ENCODE measurements at places on chromosomes 2 and 18.
A peak's percentile ranks its signal among the peaks of the same experiment; 100 is the strongest.

- DNase-seq: no peak
These were observed 500.5 kb upstream of the RAB6C start for GRCh38 chr2:129478902-129479517.

DNA sequence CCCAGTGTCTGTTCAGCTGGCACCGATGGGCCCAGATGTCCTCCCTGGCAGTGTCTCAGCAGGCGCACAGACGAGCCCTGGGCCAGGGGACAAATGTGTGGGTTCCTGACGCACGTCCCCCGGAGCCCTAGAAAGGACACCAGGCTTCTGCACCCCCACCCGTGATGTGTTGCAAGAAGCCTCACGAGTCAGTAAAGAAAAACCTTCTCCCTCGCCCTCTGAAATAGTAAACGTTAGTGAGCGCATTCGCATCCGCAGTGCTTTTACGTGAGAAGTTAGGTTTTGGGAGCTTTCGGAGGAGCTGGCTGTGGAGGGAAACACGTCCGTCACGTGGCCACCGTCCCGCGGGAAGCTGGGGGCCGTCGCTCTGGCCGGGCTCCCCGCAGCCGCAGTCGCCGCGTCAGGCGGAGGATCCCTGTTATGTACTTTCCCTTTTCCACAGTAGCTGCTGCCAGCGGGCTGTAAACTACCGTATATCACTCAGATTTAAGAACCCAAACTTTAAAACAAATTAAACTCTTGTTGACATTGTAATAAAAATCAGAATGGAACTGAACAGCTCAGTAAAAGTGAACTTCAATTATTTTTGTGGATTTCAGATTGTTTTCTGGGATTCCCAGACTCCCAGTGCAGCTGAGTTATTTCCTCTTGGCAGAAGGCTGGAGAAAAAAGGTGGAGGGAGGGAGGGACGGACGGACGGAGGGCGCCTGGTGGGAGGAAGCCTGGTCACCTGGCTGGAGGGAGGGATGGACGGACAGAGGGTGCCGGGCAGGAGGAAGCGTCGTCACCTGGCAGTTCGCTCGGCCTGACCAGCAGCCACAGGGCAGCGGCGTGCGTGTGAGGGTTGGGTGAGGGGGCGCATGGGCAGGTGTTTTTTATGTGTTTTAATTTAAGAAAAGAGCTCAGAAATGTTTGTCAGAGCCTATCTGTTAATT is 112.1 kb downstream of the NFATC1 start:
- DNase-seq: no peak

DNA sequence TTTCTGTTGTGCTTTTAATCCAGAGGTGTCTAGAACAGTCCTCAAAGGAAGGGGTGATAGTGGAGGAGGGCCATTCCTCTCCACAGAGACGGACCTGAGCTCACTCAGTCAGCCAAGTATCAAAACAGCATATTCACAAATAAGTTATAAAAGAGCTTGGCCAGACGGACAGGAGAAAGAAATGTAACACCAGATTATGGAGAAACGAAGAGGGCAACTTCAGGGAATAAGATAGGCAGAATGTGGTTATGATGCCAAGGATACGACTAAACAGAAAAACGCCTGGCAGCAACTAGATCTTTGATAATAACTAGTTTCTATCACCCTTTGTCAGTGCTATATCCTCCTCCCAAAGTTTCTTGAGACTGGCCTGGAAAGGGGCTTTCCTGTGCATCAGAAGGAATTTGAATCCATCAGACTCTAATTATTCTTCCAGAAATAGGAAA is 42.5 kb downstream of the MAP4K3 start:
- DNase-seq: no peak

DNA sequence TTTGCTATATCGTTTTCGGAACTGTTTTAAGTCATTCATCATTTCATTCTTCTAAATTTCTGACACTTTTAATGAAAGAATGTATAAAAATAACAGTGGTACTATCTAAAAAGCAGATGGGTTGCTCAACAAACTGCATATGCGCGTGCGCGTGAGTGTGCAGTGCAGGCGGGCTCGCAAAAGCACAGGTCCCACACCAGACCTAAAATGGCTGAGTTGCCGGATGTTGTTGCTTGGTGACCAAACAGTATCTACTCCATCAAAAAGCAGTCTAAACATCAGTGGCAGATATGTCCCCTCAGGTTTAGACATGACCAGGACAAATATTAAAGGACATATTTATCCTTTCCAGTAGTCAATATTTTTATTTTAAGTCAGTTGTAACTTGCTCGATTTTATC is 5.1 kb downstream of the NOL4 start:
- DNase-seq: no peak

GRCh38 chr2:171281110-171281509 is 120.4 kb upstream of the TLK1 start:
- DNase-seq: no peak

DNA sequence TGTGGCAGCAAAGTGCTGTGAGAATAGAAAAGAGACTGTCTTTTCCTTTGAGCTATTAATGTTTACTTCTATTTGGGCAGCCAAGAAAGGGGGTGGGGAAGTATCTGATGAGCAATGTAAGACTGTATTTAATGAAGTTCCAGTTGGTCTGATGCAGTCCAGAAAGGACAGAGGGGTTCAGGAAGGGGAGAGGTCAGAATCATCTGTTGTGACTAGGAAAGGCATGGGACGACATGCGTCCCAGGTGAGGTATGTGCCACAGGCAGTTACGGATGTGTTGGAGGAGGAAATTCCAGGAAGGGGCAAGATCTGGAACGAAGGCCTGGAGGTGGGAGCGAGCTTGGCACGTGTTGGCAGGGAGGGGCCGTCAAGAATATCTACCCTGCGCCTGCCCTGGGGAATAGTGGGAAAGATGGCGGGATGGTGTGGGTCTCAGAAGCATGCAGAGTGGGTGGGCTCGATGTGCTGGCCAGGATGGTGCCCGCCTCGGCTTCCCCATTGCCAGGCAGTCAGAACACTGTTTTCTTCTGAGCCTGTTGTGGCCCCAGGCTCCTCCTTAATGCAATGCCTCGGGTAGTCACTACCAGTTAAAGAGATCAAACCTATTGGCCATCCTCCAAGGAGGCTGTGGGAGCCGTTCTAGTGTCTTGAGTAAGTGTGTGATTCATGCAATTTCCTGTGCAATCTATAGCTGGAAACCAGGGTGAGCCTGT is 57.8 kb upstream of the TXNDC2 start:
- DNase-seq: no peak

DNA sequence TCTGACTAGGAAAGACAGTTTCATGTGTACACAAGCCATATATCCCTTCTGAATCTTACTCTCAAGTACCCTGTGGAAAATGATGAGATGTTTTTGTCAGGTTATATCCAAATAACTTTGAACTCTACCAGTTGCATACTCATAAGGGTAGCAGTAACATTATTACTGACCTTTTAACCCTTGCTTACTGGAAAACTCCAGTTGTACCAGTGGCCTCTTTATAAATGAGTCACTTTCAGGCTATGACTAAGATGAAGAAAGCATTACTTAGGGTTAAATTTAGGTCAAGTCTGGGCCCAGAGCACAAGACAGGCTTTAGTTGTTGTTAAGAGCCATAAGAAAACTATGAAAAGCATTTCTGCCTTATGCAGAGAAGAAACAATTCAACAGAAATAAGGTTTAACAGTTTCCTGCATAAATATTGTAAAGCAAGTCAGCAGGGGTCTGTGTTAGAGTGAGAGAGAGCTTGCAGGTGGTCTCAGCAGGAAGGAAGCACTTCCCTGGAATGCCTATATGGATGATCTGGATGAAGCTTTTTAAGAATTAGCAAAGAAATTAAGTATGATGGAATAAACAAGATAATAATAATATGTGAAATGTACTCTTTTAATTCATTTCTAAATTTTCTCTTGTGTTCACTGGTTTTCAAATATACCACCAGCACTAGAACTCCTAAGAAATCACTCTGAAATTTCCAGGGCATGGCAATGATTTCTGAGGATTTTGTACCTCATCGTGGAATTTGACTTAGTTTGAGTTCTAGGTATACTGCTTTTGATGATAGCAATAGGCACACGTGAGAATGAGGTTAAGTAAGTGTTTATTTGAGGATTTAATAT is 126.6 kb downstream of the UBE2E3 start:
- DNase-seq: peak; percentile 83

- DNase-seq: no peak
These were observed 407.9 kb upstream of the TNP1 start for GRCh38 chr2:217267758-217268157.

All from cardiac muscle cell (in vitro differentiated cells and primary cell).